Stimulated activated CD8-positive, alpha-beta memory T cell treated with anti-CD3 and anti-CD28 coated beads, Interleukin-4, amount 100 ng/mL, for 4 hours (primary cell): ENCODE measurements at places on chromosomes 3 and 15.

- DNase-seq = no peak
Observed at GRCh38 chr3:127900536-127900935, 14.5 kb upstream of the KBTBD12 start.

DNA sequence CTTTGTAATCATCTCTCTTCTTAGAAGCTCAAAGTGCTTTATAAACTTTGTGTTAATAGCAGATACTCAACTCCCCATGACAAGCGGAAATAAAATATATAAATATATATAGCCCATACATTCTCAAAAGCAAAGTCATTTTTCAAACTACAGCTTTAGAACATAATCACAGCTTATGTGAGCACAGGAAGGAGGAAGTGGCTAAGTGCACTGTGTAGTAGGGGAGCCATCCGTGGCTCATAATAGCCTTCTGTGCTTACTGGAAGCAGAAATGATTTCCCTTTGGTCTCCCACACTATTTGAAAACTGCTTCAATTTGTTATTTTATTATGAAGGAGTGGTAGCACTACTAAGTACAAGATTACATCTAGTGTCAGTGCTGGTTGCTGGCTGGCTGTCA, 151.4 kb upstream of the ARL6 start:
- no peak for DNase-seq

DNA sequence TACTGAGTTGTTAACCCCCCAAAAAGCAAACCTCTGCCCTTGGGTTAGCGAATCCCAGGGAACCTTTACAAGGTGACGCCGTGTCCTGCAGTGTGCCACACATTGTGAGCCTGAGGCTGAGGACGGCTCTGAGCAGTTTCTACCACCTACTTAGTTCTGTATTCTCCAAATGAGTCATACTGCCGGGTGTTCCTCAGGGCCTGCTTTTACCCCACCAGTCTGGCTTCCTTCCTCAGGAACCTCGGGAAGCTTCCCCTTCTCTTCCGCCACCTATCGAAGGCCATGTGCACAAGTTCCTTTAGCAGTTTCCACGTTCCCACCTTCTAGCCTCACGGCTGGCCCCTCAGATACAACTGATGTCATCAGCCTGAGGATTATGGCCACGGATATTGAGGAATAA, 384.0 kb upstream of the TPM1 start:
- no peak for DNase-seq

DNA sequence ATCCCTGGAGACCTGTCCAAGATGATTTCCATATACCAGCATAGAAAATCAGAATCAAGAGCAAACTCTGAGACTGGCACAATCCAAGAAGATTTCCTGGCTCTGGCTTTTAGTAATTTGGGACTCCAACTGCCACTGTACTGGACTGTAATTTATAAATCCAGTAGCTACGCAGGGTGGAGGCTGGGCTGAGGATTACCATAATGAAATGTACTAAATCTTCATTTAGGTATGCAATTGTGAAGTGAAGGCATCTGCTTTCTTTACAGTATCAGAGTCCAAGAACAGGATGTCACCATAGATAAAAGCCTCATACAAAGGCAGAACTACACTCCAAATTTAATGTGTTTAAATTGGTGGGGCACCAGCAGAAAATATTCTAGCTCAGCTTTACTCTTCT, 46.5 kb downstream of the TMEM39A start:
- no peak for DNase-seq

DNA sequence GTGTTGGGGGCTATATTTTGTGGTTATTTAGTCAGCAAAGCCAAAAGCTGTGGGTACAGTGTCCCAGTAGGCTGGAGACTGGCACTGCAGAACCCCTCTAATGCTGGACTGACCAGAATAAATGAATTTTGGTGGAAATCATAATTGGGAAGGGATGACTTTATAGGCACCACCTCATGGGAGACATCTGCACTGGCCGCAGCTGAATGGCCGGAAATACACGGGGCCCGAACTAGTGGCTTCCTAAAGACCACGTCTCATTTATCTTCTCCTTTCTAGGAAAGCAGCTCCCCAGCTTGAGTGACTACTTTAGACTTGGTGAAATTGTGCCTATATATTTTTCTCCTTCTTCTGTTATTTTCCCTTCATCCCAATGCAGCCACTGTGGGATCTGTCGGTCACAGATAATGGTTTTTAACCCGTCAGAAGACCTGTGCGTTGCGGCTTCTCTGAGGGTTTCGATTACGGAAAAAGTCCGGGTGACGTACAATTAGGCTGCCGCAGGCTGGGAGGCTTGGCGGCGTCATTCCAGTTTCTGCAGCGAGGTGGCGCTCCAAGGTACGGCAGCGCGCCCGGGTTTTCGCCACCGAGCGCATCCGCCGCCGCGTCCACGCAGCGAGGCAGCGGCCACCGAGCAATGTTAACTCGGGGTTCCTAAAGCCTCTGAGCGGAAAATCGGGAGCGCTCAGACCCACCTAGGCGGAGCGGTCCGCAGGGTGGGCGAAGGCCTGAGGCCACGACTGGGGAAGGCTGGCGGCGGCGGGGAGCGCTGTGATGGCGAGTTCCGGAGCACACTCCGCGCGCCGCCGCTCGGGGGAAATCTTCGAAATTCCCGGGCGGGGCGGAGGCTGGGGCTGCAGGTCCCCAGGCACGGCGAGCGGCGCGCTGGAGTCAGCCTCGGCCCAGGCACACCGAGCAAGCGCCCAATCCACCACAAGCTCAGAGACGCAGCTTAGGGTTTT, 26.3 kb downstream of the NR2F2 start:
- DNase-seq = peak; percentile 24

GRCh38 chr3:13034861-13035260, 38.4 kb downstream of the IQSEC1 start:
- DNase-seq = no peak

- DNase-seq = no peak
Observed at GRCh38 chr3:47874438-47874837, 71.5 kb downstream of the DHX30 start.

- DNase-seq = no peak
Observed at GRCh38 chr15:40511472-40512133, 40.8 kb downstream of the CHST14 start.

DNA sequence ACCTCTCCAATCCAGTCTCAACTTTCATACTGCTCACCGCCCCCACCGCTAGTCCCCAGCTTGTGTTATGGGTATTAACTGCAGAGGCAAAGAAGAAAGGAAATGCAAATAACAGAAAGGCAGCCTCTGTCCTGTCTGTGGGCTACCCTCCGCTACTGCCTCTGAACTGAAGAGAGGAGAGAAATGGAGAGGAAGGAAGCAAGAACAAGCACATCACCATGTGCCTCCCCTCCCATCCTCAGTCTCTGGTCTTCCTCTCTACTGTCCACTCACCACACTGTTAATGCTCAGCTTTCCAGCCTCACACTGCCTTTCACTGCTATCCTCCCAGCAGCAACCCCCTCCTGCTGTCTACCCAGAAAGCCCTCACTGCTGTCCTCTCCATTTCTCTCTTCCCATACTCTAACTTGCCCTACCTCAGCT, 139.0 kb upstream of the SLC2A2 start:
- DNase-seq = no peak

DNA sequence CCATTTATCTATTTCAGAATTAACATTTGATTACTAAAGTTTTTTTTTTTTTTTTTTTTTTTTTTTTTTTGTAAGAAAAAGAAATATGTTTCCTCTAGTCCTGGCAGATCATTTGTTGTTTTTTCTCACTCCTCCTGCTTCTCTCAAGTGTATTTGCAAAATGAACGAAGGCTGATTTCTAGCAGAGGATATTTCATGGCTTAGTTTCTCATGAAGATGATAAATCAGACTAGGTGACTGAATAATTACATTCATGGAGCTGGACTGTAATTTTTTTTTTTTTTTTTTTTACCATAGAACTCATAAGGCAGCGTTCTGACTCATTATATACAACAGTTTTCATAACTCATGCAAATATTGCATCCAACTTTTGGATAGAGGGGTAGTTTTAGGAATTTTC, 332.5 kb upstream of the SEMA6D start:
- no peak for DNase-seq
